ENCODE measurements at places on chromosomes 3 and 15.

GRCh38 chr3:129238945-129239705 lies 10.3 kb upstream of the COPG1 start:
- DNase-seq = no peak

DNA sequence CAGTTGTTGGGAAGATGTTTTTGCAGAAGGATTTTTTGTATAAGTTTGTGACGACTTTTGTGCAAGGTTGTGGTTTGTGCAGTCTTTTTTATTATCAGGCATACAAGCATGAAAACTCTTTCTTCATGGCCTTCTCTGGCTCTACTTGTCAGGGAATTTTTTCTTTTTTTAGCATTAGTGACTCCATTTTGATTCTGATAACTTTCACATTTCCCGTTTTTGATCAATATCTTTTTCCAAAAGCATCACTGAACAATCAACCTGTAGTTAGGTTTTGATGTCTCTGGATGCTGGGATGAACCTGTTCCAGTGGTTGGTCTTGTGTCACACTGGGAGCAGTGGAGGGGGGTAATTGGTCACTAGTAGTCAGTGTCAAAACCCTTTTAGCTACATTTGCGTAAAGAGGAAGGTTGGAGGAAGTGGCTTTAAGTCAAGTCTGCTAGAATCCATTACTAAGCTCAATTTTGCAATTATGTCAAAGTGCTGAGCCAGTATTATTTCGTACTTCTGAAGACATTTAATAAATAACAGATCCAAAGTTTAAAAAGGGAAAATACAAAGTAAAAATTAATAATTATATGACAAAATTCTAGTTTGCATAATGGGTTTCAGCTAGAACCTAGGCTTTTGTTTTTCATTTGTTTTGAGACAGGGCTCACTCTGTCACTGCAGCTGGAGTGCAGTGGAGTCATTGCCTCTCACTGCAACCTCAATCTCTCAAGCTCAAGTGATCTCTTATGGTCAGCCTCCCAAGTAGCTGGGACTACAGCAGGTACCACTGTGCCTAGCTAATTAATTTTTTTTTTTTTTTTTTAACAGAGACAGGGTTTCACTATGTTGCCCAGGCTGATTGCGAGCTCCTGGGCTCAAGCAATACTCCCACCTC lies 18.8 kb upstream of the CFAP161 start:
- DNase-seq = no peak

DNA sequence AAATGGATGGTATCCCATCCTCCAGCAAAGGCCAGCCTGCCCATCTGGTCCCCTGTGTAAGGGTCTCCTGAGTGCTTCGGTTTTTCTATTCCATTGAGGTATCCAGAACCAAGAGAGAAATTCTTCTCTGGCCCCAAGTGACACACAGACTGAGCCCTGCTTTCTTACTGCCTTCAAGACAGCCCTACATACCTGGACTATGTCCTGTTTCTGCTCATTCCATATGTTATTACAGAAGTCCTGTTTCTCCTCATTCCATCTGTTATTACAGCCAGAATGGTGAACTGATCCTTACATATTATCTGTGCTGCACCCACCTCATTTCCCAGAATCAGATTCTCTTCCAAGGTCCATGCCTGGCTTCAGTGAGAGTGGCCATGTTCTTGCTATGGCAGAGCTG lies 115.2 kb downstream of the DCLK3 start:
- no peak for DNase-seq

- DNase-seq = no peak
These were observed 292.0 kb downstream of the ZIC1 start for GRCh38 chr3:147701195-147701594.

- no peak for DNase-seq
These were observed 130.1 kb downstream of the EDEM1 start for GRCh38 chr3:5317557-5317956.

- no peak for DNase-seq
These were observed 10.9 kb downstream of the AMOTL2 start for GRCh38 chr3:134363381-134363755.

GRCh38 chr3:112561484-112561733 lies 353 bp downstream of the ATG3 start:
- DNase-seq = no peak

- DNase-seq = peak; percentile 17
These were observed 227.7 kb downstream of the FOXP1 start for GRCh38 chr3:71355862-71356261.

Measured in stimulated activated CD4-positive, alpha-beta T cell treated with anti-CD3 and anti-CD28 coated beads, Interleukin-15, amount 100 ng/mL, for 1 hour (primary cell).